ENCODE measurements at places on chromosomes 2 and 18. TPM values are rescaled to one million over a fixed set of nuclear protein-coding genes. Genes with fewer than 3 reads are reported as not detected.
A peak's percentile ranks its signal among the peaks of the same experiment; 100 is the strongest.

REG1B gene
- total RNA-seq = not detected

PLA2R1 gene
- 47.7 TPM for total RNA-seq

SLC4A1AP gene
- 18.8 TPM for total RNA-seq

SATB2 gene
- total RNA-seq = 11.6 TPM

DPP10 gene
- total RNA-seq = not detected

CENPA gene
- total RNA-seq = 2.6 TPM

DNA sequence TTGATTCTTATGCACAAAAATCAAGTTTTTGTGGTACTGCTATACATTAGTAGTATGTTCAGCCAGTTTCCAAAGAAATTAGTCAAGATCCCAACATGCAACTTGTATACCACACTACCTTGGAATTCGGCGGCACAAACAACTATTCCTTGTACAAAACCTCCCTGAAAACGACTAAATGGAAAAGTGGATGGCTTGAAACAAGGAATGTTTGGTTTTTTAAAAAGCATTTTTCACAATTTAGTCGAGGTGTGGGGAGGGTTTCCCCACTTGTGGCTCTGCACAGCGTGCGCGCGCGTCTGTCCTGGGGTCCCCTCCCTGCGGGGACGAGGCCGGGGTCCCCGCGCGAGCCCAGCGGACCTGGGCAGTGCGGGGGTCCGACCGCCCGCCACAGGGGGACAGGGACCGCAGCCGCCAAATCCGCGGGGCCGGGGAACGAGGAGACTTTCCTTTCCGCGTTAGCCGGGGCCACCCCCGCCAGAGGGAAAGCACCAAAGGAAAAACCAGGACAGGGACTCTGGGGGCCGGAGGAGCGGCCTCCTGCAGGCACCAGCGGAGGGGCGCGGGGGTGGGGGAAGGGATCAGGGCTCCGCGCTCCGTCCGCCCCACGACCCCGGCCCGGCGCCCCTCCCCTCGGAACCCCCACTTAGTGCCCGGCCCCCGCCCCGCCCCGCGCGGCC is 534 bp upstream of the SOCS6 start:
- H3K4me3 ChIP-seq = peak overlapping the region; percentile 43
- no peak for DNase-seq
- H3K4me1 ChIP-seq = peaks cover 36% of the 10 kb centered on the region
- H3K27ac ChIP-seq = peak overlapping the region; percentile 61
- no peaks in the 10 kb centered on the region for H3K27me3 ChIP-seq

DNA sequence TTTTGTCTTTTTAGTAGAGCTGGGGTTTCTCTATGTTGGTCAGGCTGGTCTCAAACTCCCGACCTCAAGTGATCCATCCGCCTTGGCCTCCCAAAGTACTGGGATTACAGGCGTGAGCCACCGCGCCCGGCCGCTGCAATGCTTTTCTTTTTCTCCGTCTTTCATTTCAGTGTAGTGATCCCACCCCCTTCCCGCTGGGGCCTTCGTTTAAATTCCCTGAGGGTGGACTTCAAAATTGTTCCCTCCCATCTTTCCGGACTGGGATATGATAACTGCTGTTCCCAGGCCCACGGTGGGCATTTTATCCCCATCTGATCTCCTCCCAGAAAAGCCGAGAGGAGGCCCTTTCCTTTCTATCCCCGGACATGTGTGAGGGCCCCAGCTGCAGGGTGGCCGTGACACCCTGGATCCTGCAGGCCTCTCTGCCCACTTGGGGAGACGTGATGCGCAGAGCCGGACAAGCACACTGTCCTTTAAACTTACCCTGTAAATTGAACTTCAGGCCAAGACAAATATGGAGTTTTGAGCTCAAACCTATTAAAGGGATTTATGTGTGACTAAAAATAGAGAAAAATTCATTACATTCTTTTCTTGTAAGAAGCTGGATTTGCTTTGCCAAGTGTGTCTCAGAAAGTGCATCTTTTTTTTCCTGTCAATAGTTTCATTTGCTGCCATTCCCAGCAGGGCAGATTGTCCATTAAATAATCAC is 54.5 kb upstream of the AFF3 start:
- H3K4me3 ChIP-seq = peak overlapping the region; percentile 29
- DNase-seq = no peak
- peaks cover 6% of the 10 kb centered on the region for H3K36me3 ChIP-seq
- no peaks in the 10 kb centered on the region for H3K27me3 ChIP-seq

GRCh38 chr2:222941510-222942032 is 80.7 kb downstream of the ACSL3 start:
- no peaks in the 10 kb centered on the region for H3K27me3 ChIP-seq
- H3K27ac ChIP-seq = peak overlapping the region; percentile 60
- no peak overlapping the region for H3K4me3 ChIP-seq
- peaks cover 19% of the 10 kb centered on the region for H3K36me3 ChIP-seq
- H3K4me1 ChIP-seq = peaks cover 60% of the 10 kb centered on the region

DNA sequence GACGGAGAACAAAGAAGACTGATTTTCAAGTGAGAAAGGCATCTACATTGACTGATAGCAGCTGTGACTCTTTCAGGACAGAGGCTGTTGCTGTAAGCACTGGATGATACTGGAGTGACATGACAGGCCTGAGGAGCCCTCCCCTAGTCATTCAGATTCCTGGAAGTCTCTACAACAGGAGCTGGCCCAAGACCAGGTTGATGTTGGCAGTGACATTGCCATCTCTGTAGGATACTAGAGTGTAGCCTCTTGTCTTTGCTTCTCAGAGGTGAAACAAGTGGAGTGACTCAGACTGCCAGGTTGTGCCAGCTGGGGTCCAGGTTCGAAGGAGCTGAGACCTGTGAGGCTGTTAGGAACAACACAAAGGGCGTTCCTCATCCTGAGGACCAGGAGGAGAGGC is 44.7 kb upstream of the SH3RF3 start:
- no peak overlapping the region for H3K27ac ChIP-seq
- no peak overlapping the region for H3K4me3 ChIP-seq
- peaks cover 33% of the 10 kb centered on the region for H3K27me3 ChIP-seq
- no peaks in the 10 kb centered on the region for H3K36me3 ChIP-seq
- H3K4me1 ChIP-seq = peaks cover 6% of the 10 kb centered on the region

GRCh38 chr2:38045811-38046210 is 30.1 kb downstream of the CYP1B1 start:
- no peaks in the 10 kb centered on the region for H3K27me3 ChIP-seq
- peaks cover 3% of the 10 kb centered on the region for H3K4me1 ChIP-seq
- no peak overlapping the region for H3K4me3 ChIP-seq
- peaks cover 2% of the 10 kb centered on the region for H3K36me3 ChIP-seq

DNA sequence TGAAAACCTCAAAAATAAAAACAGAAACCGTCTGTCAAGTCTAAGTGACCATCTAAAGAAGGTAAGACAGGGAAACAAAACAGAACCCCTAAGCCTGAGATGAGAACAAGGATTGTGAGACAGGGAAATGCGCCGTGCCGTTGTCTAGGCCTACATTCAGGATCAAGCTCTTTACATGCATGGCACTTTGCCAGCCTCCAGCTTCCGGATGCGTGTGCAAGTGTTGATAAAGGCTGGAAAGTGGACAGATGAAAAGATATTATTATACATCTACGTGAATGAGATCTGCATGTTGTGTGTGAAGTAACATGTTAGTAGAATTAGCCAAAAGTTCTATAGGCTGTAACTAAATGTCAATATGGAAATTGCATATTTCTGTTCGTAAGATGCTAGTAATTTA is 28.6 kb upstream of the TMEM87B start:
- no peak for DNase-seq
- H3K27me3 ChIP-seq = no peaks in the 10 kb centered on the region
- peaks cover 1% of the 10 kb centered on the region for H3K4me1 ChIP-seq
- H3K27ac ChIP-seq = no peak overlapping the region

GRCh38 chr2:143264851-143265250 is 135.6 kb downstream of the ARHGAP15 start:
- H3K36me3 ChIP-seq = peaks cover 3% of the 10 kb centered on the region
- H3K27ac ChIP-seq = peak overlapping the region; percentile 8
- DNase-seq = no peak
- H3K4me3 ChIP-seq = no peak overlapping the region
- peaks cover 6% of the 10 kb centered on the region for H3K4me1 ChIP-seq

DNA sequence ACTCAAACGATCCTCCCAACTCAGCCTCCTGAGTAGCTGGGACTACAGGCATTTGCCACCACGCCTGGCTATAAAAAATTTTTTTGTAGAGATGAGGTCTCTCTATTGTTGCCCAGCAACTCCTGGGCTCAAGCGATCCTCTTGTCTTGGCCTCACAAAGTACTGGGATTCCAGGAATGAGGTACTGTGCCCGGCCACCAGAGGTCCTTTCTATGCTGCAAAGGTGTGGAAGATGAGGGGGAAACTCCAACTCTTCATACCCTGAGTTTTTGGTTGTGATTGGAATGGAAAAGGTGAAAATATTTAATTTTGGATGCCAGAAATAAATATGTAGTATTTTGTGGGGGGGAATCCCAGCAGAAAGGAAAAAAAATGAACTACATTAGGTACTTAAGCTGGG is 36.0 kb downstream of the MRPL33 start:
- H3K27ac ChIP-seq = no peak overlapping the region
- no peaks in the 10 kb centered on the region for H3K36me3 ChIP-seq
- H3K4me3 ChIP-seq = no peak overlapping the region

- no peak overlapping the region for H3K27ac ChIP-seq
- no peaks in the 10 kb centered on the region for H3K4me1 ChIP-seq
- H3K27me3 ChIP-seq = peaks cover 5% of the 10 kb centered on the region
Observed at GRCh38 chr2:232973011-232973735, 39.9 kb downstream of the NGEF start.

GRCh38 chr2:161901460-161901859 is 172.6 kb downstream of the DPP4 start:
- H3K27me3 ChIP-seq = peaks cover 27% of the 10 kb centered on the region
- DNase-seq = no peak
- no peaks in the 10 kb centered on the region for H3K36me3 ChIP-seq
- no peak overlapping the region for H3K27ac ChIP-seq
- no peak overlapping the region for H3K4me3 ChIP-seq
- no peaks in the 10 kb centered on the region for H3K4me1 ChIP-seq

DNA sequence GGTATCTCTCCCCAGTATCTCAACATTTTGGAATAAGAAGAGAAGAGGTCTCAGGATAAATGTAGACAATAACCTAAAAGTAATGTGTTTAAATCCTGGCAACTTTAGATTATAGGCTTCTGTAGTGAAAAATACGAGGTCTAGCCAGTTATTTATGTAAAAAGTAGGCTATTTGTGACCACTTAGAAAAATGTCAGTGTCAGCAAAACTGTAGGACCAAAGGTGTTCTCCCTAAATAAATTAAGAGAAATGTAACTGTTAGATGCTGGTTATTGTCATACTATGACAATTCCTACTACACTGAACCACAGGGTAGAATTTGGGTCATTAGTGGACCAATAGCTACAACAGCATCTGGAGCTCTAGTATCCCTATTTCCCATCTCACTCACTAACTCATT is 2.0 kb downstream of the SUPT7L start:
- H3K27me3 ChIP-seq = no peaks in the 10 kb centered on the region
- H3K36me3 ChIP-seq = peaks cover 23% of the 10 kb centered on the region
- no peak for DNase-seq
- H3K4me1 ChIP-seq = peaks cover 43% of the 10 kb centered on the region
- no peak overlapping the region for H3K27ac ChIP-seq
- H3K4me3 ChIP-seq = peak overlapping the region; percentile 12

- H3K27me3 ChIP-seq = no peaks in the 10 kb centered on the region
- no peaks in the 10 kb centered on the region for H3K36me3 ChIP-seq
- DNase-seq = no peak
Observed at GRCh38 chr18:44609181-44609941, 71.3 kb upstream of the SETBP1 start.

Measured in chondrocyte (in vitro differentiated cells).